ENCODE measurements at places on chromosomes 16 and 17.

GRCh38 chr16:54546521-54546920, 259.9 kb upstream of the IRX3 start:
- peak; percentile 15 for DNase-seq

GRCh38 chr16:81036751-81037350, 1.2 kb downstream of the ATMIN start:
- DNase-seq = no peak

- DNase-seq = no peak
Measured at GRCh38 chr17:3593384-3593783, 15.8 kb downstream of the TRPV1 start.

DNA sequence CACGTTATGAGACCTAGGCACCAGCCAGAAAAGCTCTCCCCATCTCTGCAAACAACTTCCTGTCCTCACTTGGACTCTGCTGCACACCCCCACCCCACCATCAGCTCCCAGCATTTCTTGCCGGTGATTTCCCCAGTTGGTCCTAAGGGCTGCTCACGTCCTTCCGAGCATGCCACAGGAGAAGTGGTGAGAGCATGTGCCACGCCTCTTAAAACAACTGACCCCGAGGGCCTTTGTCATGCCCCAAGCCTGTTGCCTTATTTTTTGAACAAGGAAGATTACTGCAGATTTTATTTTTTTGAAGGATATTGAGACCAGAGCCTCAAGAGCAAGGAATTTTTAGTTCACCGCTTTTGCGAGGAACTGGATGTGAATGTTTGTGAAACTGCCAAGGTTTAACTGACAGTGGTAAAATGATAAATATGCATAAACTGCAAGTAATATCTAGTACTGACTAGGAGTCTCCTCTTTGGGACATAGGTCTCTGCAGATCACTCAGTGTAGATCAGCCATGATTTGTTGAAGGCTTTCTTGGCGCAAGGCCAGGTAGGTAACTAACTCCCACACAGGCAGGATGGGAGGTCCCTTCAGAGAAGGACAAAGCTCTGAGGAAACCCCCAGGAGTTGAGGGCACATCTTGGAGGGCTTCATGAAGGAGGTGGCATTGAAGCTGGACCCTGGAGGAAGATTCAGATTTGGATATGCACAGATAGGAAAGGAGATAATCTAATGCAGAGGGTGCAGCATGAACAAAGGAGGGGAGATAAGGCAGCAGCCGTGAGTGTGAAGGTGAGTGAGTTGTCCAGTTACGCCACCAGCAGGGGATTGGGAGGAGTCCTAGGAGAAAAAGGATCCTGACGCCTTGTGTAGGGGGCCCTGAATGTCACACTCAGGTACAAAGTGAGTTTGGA, 44.7 kb downstream of the TMEM132E start:
- no peak for DNase-seq

- peak; percentile 20 for DNase-seq
Measured at GRCh38 chr16:84699147-84699711, 571 bp upstream of the USP10 start.

DNA sequence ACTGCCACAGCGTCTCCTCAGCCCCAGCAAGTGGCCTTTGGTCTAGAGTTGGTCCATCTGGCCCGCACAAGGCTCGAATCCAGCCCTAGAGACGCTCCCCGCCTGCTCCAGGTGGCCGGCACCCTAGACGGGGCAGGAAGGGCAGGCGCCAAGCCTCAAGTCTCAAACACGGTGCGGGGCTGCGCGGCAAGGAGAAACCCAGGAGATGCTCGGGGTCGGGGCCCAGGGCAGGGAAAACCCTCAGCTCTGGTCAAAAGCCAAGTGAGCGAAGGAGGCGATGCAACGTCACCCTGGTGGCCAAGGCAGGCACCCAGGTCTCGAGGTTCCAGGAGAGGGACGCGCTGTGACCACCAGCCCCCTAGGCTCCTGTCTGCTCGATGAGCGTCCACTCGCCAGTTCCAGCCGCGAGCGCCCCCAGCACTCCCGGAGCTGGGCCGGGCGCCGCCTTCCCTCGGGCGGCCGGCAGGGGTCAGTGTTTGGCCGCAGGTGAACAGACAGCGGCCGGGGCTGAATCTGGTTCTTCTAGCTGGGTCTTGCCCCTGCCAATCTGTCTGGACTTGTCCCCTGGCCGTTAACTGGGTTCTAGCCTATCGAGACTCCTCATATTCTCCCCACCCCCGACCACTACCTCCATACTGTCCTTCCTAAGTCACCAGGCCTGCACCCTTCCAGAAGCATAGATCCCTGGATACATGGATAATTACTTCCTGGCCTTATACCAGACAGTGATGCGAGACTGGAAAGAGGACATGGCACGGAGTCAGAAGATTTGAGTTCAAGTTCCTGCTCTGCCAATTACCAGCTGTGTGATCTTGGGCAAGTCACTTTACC, 44.0 kb downstream of the PRAC1 start:
- peak; percentile 34 for DNase-seq

DNA sequence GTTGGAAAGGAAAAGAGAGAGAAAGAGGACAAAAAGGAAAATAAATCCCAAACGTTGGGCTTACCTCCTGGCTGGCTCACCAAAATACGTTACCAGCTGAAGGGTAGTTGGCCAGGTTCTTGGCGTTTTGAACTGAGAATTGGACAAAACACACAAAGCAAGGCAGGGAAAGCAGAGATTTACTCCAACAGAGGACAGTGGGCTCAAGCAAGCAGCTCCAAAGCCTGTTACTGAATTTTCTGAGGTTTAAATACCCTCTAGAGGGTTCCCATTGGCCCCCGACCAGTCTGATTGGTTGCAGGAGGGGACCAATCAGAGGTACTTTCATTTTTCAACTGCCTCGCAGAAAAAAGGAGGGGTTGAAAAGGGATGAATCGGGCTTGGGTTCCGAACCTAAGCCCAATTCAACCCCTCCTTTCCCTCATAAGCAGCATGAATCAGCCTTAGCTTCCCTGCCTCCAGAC, 55.6 kb upstream of the ALOX12 start:
- peak; percentile 32 for DNase-seq

DNA sequence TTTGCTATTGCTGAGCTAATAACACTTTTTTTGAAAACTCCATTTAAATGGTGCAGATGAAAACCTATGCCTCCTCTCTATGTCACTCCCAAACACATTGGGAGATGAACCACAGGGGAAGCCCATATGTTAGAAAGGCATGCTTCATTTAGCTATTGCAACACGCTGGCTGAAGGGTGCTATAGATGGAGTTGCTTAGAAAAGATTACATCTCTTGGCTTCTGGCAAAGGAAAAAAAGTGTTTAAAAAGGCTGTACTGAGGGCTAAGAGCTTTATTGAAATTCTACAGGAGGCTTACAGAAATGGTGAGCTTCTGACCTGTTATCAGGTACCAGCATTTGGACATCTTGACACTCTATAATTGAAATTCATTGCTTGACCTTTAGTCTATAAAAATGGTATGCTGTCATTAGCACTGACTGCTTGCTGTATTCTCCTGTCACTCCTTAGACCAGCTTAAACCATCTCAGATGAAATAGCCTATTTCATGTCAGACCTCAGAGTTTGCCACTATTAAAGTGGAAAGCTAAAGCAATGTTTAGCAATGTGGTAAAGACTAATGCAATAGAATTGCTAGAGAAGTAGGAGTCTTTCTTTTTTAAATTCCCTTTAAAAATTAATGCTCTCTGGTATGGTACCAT, 503.9 kb downstream of the CDH11 start:
- no peak for DNase-seq

DNA sequence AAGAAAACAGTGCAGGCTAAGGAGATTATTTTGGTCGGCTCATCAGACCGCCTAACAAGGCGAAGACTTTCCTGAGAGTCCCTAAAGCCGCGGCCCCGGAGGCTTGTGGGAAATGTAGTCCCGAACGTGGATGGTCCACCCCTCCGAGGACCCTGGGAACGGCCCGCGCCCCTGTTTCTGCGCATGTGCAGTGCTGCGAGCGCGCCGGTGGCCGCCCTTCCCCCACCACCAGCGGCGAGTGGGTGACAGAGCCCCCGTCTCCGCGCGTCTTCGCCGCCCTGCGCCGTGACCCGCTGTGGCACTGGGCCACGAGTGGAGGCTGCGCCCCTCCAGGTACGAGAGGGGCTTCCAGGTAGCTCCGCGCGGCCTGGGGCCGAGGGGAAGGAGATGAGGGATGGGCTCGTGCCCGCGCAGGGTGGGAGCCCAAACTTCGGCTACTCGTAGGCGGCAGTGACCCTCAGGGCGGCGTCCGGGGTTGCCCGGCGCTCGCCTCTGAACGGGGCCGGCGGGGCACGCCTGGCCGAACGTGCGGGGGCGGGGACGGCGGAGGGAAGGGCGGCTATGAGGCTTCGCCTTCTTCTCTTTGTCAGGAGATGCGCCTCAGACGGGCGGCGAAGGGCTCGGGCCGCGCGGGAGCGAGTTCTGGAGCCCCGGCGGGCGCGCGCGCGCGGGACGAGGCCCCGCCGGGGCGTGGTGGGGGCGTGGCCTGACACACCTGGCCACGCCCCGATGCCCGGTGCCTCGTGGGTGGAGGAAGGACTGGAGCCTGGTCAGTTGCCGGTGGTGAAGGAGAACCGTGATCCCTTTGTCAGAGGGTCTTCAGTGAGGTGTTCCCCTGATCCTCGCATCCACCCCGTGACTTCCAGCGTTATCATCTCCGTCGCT, at the start of gene ZFP1:
Gene ZFP1, plus strand, starts transcription at position 214 of the 885 bp plus-strand sequence. CDS start 4,428 bp downstream, outside the sequence.
- DNase-seq = peak; percentile 94

- no peak for DNase-seq
Measured at GRCh38 chr17:76511668-76512365, 10.6 kb upstream of the RHBDF2 start.

- DNase-seq = no peak
Measured at GRCh38 chr17:62716834-62717588, 89.5 kb downstream of the MRC2 start.

DNA sequence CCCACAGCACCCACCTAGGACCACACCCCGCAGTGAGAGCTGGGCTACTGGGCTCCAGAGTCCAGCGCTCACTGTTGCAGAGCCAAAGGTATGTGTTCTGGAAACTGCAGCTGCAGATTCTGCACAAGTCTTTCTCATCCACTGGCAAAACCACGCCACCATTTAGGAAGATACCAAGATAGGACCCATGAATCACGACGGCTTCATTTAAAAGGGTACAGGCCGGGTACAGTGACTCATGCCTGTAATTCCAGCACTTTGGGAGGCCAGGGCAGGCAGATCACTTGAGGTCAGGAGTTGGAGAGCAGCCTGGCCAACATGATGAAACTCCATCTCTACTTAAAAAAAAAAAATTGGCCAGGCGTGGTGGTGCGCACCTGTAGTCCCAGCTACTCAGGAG, 18.8 kb downstream of the FOXF1 start:
- DNase-seq = no peak

DNA sequence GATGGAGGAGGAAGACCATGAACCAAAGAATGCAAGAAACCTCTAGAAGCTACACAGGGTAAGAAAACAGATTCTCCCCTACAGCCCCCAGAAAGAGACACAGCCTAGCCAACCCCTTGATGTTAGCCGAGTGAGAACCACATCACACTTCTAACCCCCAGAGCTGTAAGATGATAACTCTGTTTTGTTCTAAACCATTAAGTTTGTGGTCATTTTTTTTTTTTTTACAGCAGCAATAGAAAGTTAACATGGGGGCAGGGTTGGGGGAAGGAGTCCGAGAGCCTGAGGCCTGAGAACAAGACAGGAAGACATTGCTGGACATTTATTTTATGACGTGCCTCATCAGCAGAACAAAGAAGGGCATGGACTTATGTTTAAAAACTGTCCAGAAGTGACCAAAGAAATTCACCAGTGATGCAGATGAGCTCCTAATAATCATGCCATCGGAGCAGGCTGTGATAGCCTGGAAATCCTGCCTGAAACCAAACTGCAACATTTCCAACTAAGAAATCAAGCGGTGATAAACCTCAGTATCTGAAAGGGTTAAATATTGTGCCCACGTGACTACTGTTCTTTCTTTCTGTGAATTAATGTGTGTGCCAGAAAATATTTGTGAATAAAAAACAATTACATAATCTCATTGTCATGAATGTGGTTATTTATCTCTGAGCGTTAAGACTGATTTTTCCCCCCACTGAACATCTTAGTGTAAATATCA, 1.1 kb downstream of the ABCA9 start:
- DNase-seq = no peak

DNA sequence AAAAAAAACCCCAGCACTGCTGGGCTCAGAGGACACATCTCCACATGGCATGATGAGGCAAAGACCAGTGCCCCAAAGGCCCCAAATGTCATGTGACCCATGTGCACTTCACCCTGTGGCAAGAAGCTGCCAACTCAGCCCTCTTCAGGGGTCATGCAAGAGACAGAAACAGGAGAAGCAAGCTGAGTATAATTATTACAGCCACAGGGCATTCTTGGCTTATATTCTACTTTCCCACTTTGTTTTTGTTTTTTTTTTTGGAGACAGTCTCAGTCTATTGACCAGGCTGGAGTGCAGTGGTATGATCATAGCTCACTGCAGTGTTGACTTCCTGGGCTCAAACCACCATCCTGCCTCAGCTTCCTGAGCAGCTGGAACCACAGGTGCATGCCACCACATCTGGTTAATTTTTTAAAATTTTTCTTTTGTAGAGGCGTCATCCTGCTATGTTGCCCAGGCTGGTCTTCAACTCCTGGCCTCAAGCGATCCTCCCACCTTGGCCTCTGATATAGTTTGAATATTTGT, 32.7 kb upstream of the LITAF start:
- DNase-seq = no peak

- peak; percentile 17 for DNase-seq
Measured at GRCh38 chr17:73783945-73784603, 139.8 kb upstream of the SDK2 start.

GRCh38 chr16:3389663-3390338, 11.0 kb downstream of the ZSCAN32 start:
- DNase-seq = no peak

GRCh38 chr16:10988879-10989278, 44.5 kb downstream of the CLEC16A start:
- DNase-seq = no peak

GRCh38 chr17:680529-680928, 34.1 kb downstream of the VPS53 start:
- peak; percentile 70 for DNase-seq

DNA sequence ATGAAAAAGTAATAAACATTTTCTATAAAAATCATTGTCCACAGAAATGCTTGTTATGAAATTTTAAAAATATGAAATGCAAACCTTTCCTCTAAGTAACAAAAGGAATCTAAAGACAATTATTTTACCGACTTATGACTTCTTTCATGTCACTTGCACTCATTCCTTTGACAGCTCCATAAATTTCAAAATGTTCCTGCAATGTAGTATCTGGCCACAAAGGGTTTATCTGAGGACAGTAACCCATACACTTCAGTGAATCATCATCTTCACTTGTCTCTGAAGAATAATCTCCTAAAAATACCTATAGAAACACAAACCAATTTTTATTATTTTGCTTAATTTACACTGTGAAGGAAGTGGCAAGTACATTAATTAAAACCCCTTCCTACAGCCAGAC, 25.6 kb upstream of the ABCA10 start:
- DNase-seq = no peak

- DNase-seq = no peak
Measured at GRCh38 chr16:71188956-71189712, 41.4 kb downstream of the HYDIN start.
